Caco-2 (cell line): ENCODE measurements at places on chromosomes 7 and 10. TPM values are rescaled to one million over a fixed set of nuclear protein-coding genes. Genes with fewer than 3 reads are reported as not detected.

TDRD1 gene
- 0.14 TPM in 1 of 2 replicates, not detected in the other for total RNA-seq

TRIM73 gene
- 0.82 and 0.86 TPM in 2 replicates for total RNA-seq

CCDC7 gene
- 0.72 and 1.2 TPM in 2 replicates for total RNA-seq

RPP30 gene
- 66.5 and 67.6 TPM in 2 replicates for total RNA-seq

FOXI2 gene
- total RNA-seq, result not detected in 2 replicates

SNX10 gene
- total RNA-seq, result 7.6 and 8.8 TPM in 2 replicates

ABCC2 gene
- 128 and 129 TPM in 2 replicates for total RNA-seq

HERC4 gene
- total RNA-seq, result 59.4 and 65.2 TPM in 2 replicates

SPDYE6 gene
- total RNA-seq, result not detected in 2 replicates

TIMM23B gene
- 37.0 and 39.3 TPM in 2 replicates for total RNA-seq

SPDYE1 gene
- not detected in 2 replicates for total RNA-seq

THSD7A gene
- total RNA-seq, result 0.05 TPM in 2 replicates

JAKMIP3 gene
- total RNA-seq, result 0.50 and 0.53 TPM in 2 replicates

HOXA6 gene
- 5.6 and 8.1 TPM in 2 replicates for total RNA-seq

FAM25G gene
- not detected in 2 replicates for total RNA-seq

SMKR1 gene
- total RNA-seq, result not detected in 2 replicates

FAM25A gene
- not detected in 2 replicates for total RNA-seq

STEAP2 gene
- 12.7 and 13.5 TPM in 2 replicates for total RNA-seq

UPK3B gene
- 5.3 and 9.1 TPM in 2 replicates for total RNA-seq

GRM3 gene
- not detected in 2 replicates for total RNA-seq

ZMYND11 gene
- 101 TPM in 2 replicates for total RNA-seq

DBF4 gene
- 55.0 and 62.8 TPM in 2 replicates for total RNA-seq

NME8 gene
- total RNA-seq, result not detected in 2 replicates

CYP3A4 gene
- not detected in 2 replicates for total RNA-seq

ADRB1 gene
- 2.1 and 2.3 TPM in 2 replicates for total RNA-seq

CYP26C1 gene
- total RNA-seq, result 0.09 and 0.16 TPM in 2 replicates

GALNT17 gene
- total RNA-seq, result not detected in 2 replicates

UPP1 gene
- 18.7 and 20.6 TPM in 2 replicates for total RNA-seq

ADIRF gene
- 0.49 TPM in 1 of 2 replicates, not detected in the other for total RNA-seq

GRM8 gene
- total RNA-seq, result not detected in 2 replicates

CABCOCO1 gene
- total RNA-seq, result not detected in 2 replicates

LCOR gene
- 46.7 and 51.8 TPM in 2 replicates for total RNA-seq

PNLIPRP2 gene
- total RNA-seq, result 0.67 and 1.00 TPM in 2 replicates
